Tibial nerve (tissue), 4 donors: ENCODE measurements at places on chromosomes 1 and 21. TPM values are rescaled to one million over a fixed set of nuclear protein-coding genes. Genes with fewer than 3 reads are reported as not detected.

The UMODL1 gene
- not detected for total RNA-seq

The APOBEC4 gene
- not detected for total RNA-seq

The RNPC3 gene
- 76.7 TPM for total RNA-seq

The CADM3 gene
- 56.1 TPM for total RNA-seq

The LAMC2 gene
- total RNA-seq: 11.4 TPM

The ALG6 gene
- 16.8 TPM for total RNA-seq

- DNase-seq: no peak
- H3K27ac ChIP-seq: peak overlapping the region; percentile 17
- H3K27me3 ChIP-seq: no peaks in the 10 kb centered on the region
- H3K36me3 ChIP-seq: no peaks in the 10 kb centered on the region
- H3K4me1 ChIP-seq: no peaks in the 10 kb centered on the region
Measured at GRCh38 chr1:242002072-242002471, 3.2 kb upstream of the MAP1LC3C start.

GRCh38 chr1:162654915-162655620 is 22.8 kb downstream of the DDR2 start:
- no peak overlapping the region for H3K27ac ChIP-seq
- H3K36me3 ChIP-seq: no peaks in the 10 kb centered on the region
- H3K4me1 ChIP-seq: no peaks in the 10 kb centered on the region
- DNase-seq: no peak

- peak overlapping the region; percentile 56 for H3K27ac ChIP-seq
- peak; percentile 74 for DNase-seq
- no peak overlapping the region for H3K4me3 ChIP-seq
- no peaks in the 10 kb centered on the region for H3K36me3 ChIP-seq
- peaks cover 5% of the 10 kb centered on the region for H3K4me1 ChIP-seq
- no peaks in the 10 kb centered on the region for H3K27me3 ChIP-seq
Measured at GRCh38 chr1:16078925-16079656, 5.6 kb upstream of the FAM131C start.

GRCh38 chr1:93672069-93672468 is 9.6 kb downstream of the BCAR3 start:
- no peaks in the 10 kb centered on the region for H3K4me1 ChIP-seq
- DNase-seq: no peak
- no peaks in the 10 kb centered on the region for H3K27me3 ChIP-seq
- no peak overlapping the region for H3K27ac ChIP-seq
- no peaks in the 10 kb centered on the region for H3K36me3 ChIP-seq
- no peak overlapping the region for H3K4me3 ChIP-seq

GRCh38 chr21:44497703-44498126 is 42.3 kb downstream of the KRTAP10-1 start:
- no peaks in the 10 kb centered on the region for H3K36me3 ChIP-seq
- H3K4me1 ChIP-seq: no peaks in the 10 kb centered on the region
- H3K27ac ChIP-seq: no peak overlapping the region

GRCh38 chr1:156747742-156748669 is 3.5 kb downstream of the HDGF start:
- H3K27me3 ChIP-seq: no peaks in the 10 kb centered on the region
- H3K36me3 ChIP-seq: peaks cover 12% of the 10 kb centered on the region
- H3K4me1 ChIP-seq: peaks cover 50% of the 10 kb centered on the region

DNA sequence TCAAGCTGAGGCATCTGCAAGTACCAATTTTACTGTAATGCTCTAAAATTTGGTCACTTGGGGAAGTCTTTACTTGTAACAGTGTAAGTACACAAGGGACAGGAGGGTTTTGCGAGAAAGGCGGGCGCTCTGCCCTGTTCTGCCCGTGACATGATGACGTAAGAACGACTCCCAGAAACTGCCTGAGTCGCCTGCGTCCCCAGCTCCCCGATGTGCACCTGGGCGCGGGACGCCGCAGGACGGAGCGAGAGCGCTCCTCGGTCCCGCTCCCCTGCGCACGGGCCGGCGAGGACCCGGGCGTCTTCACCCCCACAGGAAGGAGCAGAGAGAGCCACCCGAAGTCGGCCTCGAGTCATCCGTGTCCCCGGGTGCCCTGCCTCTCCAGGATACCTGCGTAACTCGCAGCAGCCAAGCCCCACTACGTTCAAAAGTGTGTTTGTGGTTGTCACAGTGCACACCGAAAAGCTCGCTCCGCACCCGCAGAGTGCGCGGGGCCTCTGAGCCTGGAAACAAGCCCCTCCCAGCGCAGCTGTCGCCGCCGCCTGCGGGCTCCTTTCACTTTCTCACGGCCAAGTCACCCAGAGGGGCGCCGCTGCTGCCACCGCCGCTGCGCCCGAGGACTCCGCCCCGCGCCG is 3.3 kb upstream of the ZBTB18 start:
- peak overlapping the region; percentile 97 for H3K27ac ChIP-seq
- DNase-seq: peak; percentile 42
- H3K36me3 ChIP-seq: no peaks in the 10 kb centered on the region
- no peaks in the 10 kb centered on the region for H3K27me3 ChIP-seq

- H3K4me1 ChIP-seq: no peaks in the 10 kb centered on the region
- H3K4me3 ChIP-seq: no peak overlapping the region
- no peak for DNase-seq
- H3K36me3 ChIP-seq: peaks cover 1% of the 10 kb centered on the region
- no peaks in the 10 kb centered on the region for H3K27me3 ChIP-seq
- no peak overlapping the region for H3K27ac ChIP-seq
Measured at GRCh38 chr1:246843876-246844275, 87.9 kb downstream of the AHCTF1 start.

DNA sequence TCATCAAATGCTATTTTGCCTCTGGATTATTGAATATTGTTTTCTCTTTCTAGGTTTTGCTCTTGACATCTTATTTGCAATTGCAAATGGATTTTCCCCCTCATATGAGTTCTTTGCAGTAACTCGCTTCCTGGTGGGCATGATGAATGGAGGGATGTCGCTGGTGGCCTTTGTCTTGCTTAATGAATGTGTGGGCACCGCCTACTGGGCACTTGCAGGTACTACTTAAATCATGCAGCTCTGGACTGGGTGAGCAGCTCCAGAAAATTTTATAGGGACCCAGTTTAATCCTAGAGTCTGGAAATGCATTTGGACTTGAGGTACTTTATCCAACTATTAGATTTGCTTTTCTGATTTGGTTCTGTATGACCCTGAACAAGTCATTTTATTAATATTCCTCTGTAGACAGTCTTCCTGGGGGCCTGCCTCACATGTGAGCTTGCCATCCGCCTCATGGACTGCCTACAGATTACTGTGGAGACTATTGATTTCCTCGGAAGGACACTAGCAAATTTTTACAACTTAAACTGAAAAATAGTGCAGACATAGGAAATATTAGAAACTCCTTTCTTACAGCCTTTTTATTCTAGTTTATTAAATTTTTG is 44.5 kb downstream of the SLC22A15 start:
- no peaks in the 10 kb centered on the region for H3K4me1 ChIP-seq
- H3K27me3 ChIP-seq: no peaks in the 10 kb centered on the region
- no peak overlapping the region for H3K4me3 ChIP-seq
- peak; percentile 33 for DNase-seq
